ENCODE measurements at places on chromosomes 2 and 18.

DNA sequence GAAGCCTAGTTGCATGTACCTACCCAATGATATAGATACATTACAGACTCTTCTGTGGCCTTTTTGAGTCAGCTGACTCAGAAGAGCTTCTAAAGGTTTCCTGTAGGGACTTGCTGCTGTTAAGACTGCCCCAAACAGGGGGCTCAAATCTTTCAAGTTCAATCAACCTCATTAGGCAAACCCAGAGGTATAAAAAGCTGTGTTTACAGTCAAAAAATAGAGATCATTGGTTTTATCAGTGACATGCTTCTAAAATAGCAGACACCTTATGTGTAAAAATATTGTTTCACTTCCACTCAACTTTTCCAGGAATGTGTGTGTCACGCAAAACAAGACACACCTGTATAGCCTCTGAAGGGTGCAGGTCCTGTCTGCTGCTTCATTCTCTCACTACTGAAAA lies 624.3 kb upstream of the FANCL start:
- no peak for DNase-seq

DNA sequence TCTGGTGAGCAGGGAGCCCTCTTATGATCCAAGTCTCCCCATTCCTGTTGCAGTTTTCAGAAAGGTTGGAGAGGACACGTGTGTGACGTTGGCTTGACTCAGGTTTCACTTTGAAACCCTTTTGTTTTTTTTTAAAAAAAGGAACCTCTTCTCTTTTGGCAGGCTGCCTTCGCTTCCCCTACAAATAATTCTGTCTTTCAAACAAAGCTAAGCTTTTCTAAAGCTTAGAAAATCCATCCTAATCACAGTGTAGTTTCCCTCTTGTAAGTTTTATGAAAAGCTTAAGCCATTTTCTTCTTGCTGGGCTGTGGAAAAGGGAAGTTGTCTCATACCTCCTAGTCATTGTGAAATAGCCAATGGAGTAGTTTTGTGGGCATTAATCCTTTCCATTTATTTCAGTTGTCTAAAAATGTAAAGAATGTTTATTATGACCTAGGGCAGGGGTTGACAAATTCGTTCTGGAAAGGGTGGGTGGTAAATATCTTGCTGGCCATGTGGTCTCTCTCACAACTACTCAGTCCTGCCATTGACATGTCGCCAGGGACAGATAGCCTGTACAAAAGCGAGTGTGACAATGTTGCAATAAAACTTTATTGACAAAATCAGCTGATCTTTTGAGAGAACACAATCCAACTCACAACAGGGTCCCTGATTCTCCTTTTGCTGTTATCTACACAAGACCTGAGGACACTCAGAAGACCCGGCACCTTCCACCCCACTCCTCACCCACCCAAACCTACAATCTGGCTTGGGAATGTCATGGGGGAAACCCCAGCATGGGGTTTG lies 878.8 kb downstream of the RNF144A start:
- DNase-seq: no peak

DNA sequence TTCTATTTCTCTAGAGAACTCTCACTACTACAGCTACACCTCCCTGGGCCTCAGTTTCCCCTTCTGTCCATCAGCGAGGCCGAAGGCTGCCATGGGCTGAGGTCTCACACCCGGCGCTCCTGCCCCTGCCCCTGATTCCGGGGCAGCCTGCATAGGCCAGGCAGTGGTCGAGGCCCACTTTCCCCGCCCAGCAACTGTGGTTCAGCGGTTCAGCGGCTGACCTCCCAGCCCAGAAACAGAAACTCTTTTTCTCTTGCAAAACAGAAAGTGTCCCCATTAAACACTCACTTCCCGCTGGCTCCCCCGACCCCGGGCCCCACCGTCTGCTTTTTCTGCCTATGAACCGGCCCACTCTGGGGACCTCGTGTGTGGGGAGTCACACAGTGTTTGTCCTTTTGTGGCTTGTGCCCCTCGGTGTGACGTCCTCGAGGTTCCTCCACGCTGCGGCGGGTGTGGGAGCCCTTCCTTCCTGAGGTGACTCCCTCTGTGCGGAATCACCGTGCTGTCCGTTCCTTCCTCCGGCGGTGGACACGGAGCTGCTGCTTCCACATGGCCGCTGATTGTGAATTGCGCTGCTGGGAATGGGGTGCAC lies 16.0 kb downstream of the PDCD1 start:
- DNase-seq: peak; percentile 68

- DNase-seq: no peak
These were observed 2.1 kb downstream of the KIDINS220 start for GRCh38 chr2:8835279-8835678.

- no peak for DNase-seq
These were observed 64.8 kb downstream of the MOGAT1 start for GRCh38 chr2:222736301-222736700.

DNA sequence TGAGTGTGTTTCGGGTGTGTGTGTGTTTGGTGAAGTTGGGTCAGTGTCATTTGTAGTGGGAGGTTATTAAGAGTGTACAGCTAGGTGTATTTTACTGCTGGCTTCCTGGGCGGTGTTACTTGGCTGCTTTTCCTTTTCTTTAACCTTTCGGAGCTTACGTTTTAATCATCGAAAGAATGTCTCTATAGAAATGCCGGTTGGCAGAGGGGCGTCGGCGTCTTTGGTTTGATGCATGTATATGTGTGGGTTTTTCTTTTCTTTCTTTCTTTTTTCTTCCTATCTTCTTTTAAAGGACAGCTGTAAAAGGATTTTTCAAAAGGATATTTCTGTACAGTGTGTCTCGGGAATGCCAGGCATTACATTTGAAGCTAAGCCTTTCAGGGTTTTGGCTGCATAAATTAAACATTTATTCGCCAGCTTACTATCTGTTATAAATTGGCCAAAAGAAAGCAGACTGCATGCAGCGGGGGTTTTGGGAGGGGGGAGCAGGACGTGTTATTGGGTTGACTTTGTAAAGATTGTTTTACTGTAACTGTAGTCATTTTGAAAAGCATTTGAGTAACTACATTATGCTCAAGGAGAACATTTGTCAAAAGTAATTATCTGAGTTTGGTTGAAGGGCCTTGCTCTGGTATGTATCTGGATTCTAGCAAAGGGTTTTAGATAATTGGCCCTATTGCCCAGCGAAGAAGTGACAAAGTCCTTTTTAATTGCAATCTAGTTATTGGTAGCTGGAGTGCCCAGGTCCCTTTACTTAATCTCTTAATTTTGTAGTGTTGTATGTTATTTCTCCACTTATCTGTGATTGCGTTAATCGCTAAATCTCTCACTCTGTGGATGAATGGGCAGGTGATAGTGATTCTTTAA lies 1.6 kb downstream of the ASXL3 start:
- DNase-seq: no peak

DNA sequence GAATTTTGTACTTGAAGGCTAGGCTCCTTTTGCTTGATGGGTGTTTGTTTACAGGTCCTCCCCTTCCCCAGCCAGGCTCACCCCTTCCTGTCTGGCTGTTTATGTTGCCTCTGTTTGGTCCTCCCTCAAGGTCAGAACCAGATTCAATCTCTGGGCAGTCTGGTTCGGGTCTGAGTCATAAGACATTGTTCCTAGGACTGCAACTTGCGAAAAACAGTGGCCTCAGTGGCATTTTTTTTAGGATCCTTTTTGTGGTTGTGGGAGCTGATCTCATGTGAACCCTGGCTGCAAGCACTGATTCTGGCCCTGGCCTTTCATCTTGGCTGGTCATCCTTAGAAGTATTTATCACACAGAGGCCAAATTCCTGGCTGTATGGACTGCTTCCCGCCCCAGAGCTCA lies 370.4 kb downstream of the CLIP4 start:
- DNase-seq: no peak

- DNase-seq: no peak
These were observed 14.0 kb downstream of the TMEM247 start for GRCh38 chr2:46493241-46493970.

DNA sequence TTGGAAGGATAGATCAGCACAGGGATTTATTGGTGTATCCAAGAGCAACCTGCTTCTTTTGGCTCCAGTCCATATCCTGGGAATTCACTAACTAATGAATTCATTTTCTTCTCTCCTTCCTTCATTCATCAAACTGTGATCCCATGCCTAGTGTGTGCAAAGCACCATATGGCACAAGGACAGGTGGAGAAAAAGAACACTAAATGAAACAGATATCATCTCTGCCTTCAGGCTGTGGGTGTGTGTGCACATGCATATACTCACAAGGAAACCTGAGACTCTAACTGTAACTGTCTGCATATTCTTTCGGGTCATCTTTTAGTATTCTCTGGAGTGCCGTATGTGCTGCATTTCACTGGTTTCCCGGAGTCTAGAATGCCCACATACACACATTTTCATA lies 20.2 kb downstream of the TNP1 start:
- no peak for DNase-seq

GRCh38 chr18:3872641-3873040 lies 422.7 kb downstream of the TGIF1 start:
- no peak for DNase-seq

DNA sequence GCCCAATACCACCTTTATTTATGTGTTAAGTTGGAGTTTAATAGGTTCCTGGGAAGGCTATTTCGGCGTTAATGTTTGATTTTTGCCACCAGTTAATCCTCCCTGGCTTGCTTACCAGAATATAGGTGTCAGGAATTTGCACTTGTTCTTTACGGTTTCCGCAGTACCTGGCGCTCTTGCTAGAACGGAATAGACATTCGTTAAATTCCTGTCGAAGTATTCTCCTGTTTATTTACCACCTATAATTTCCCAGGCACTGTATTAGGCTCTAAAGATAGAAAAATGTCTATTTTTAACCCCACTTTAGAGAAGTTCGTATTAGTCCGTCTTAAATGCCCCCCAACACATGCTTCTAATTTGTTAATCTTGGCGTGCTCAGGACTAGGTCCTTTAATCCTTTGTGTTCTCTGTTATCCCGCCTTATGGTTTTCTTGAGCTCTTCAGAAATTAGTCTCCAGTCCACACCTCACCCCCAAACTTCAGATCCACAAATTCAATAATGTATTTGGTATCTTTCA lies 575 bp downstream of the CCDC150 start:
- no peak for DNase-seq

GRCh38 chr2:200509235-200509611 lies 645 bp downstream of the KCTD18 start:
- DNase-seq: peak; percentile 36

GRCh38 chr2:217654168-217654567 lies 348.6 kb downstream of the TNS1 start:
- DNase-seq: no peak

DNA sequence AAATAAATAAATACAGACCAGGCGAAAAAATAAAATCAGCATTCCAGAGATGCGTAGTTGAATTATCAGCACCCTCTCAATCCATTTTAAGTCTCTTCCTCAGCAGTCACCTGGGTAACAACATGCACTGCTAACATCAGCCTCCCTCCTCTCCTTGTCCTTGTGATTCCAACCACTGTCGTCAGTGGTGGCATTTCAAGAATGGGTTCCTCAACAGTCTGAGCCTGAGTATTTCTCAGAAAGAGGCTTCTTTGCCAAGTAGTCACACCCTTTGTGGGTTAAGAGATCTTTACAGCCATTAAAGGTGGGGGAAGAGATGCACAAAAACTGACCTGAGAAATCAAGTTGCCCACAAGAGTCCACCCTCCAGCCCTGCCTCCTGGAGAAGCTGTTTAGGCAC lies 39.0 kb downstream of the NOL10 start:
- DNase-seq: no peak

GRCh38 chr2:3628800-3629199 lies 29.2 kb upstream of the ALLC start:
- DNase-seq: no peak

DNA sequence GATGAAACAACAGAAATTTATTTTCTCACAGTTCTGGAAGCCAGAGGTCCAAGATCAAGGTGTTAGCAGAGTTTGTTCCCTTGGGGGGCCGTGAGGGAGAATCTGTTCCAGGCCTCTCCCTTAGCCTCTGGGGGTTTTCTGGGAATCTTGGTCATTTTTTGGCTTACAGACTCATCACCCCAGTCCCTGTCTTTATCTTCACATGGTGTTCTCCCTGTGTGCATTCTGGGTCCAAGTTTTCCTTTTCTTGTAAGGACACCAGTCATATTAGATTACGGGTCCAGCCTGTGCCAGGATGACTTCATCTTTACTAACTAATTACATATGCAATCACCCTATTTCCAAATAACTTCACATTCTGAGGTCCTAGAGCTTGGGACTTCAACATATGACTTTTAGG lies 292.5 kb upstream of the TRIB2 start:
- DNase-seq: no peak

GRCh38 chr18:79733986-79734770 lies 54.6 kb downstream of the CTDP1 start:
- no peak for DNase-seq

DNA sequence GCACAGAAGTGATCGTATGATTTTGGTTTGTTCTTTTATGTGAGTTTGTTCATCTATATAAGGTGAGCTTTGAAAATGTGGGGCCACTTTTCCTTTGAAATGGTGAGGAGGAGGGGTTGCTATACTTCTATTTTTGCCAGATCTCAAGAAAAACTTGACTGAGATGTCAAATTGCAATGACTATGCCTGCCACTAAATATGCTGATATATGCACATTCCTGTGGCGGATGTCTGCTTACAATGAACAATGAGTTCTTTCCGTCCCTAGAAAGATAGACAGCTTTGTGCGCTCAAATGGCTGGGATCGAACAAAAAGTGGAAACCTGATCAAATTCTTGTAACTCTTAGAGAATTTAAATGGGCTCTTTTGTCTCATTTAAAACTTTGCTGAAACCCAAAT lies 28.7 kb downstream of the MYT1L start:
- DNase-seq: no peak
